ENCODE measurements at places on chromosomes 7 and 10. TPM values are rescaled to one million over a fixed set of nuclear protein-coding genes. Genes with fewer than 3 reads are reported as not detected.

DNA sequence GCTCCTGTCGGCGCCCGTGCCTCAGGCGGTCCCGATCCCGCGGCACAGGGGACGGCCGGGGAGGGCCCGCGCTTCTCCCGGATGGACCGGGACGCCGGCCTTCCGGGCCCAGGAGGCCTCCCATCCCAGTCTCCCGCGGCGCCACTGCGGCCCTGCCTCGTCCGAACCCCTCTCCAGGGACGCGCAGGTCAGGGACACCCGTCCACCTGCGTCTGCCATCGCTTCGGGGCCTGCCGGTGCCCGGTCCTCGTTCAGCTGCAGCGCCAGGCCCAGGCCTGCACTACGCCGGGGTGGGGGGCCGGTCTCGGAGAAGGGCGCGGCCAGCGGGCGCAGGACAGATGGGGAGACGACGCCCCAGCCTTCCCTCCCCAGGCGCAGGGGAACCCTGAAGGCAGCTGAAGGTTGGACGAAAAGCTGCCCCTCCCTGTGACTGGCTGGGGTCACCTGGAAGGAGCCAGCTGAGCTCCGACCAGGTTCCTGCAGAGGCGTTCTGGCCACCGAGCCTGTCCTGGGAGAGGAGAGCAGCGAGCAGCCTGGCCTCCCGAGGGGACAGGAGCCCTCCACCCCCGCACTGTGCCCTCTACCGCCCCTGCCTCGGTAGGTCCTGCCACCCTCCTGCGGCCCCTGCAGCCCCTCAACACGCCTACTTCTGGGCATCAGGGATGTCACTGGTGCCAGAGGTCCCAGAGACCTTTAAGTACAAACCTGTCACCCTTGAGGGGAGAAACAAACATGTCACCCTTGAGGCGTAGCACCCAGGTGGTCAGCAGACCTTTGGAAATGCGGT lies 84.3 kb downstream of the LANCL2 start:
- DNase-seq = no peak

Gene C10orf62
- total RNA-seq = not detected

DNA sequence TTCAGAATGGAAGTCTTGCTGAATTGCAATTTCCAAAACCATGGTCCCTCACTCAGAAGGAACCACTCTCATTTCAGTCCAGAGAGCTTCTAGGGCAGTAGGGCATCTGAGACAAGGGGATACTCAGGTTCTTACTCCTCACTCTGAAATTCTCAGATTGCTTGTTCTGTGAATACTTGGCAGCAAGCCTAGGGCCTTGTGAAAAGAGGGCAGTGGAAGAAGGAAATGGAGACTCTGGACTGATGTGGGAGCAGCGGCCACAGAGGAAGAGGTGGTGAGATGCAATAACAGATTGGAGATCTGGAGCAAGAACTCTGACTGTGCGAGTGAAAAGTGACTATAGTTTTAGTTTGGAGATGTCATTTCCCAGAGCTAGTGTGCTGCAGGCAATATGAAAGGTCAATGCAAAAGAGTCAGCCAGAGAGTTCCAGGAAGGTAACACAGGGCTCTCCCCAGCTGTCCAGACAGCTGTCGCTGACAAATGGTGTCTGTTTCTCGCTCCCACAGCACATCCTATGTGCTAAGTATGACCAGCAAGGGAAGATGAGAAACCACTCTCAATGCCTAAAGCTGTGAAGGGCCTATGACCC lies 291.6 kb upstream of the KIAA1217 start:
- DNase-seq = no peak

DNA sequence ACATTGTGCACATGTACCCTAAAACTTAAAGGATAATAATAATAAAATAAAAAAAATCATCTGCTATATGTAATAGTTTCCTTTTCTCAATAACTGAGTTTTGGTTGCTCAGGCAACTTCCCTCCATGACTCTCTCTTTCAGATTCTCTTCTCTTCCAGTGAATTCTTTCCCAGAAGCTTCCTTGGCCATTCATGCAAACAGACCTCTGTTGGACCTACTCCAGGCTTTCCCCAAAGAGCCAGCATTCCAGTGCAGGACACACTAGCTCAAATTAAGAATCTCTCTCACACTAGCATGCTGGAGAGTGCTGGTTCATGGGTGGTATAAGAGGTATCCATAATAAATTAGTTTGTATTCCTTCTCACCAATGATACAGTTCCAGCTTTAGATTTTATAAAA lies 31.0 kb upstream of the ZEB1 start:
- no peak for DNase-seq

GRCh38 chr10:59523851-59524250 lies 161.5 kb upstream of the FAM13C start:
- DNase-seq = no peak

DNA sequence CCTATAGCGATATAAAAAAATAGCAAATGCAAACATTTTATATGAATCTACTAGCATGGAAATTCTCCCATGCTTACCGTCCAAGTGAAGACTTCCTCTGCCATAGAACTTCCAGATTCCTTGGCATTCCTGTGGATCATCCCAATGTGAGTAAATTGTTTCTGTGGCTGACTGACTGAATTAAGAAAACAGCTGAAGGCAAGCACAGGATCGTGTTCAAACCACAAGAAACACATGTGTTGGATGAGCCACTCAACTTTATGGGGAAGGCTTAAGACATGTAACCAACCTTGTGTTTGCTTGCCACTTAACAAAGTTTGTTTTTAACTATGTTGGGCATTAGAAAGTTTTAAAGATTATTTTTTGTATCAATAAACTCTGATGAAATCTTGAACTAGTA lies 2.6 kb upstream of the MYPN start:
- DNase-seq = no peak

GRCh38 chr10:33715303-33715975 lies 381.0 kb upstream of the NRP1 start:
- DNase-seq = no peak

GRCh38 chr7:12540850-12541249 lies 29.7 kb upstream of the SCIN start:
- DNase-seq = no peak

Gene ANKRD61
- total RNA-seq = not detected

- no peak for DNase-seq
Observed at GRCh38 chr10:132532179-132532578, 5.4 kb upstream of the INPP5A start.

DNA sequence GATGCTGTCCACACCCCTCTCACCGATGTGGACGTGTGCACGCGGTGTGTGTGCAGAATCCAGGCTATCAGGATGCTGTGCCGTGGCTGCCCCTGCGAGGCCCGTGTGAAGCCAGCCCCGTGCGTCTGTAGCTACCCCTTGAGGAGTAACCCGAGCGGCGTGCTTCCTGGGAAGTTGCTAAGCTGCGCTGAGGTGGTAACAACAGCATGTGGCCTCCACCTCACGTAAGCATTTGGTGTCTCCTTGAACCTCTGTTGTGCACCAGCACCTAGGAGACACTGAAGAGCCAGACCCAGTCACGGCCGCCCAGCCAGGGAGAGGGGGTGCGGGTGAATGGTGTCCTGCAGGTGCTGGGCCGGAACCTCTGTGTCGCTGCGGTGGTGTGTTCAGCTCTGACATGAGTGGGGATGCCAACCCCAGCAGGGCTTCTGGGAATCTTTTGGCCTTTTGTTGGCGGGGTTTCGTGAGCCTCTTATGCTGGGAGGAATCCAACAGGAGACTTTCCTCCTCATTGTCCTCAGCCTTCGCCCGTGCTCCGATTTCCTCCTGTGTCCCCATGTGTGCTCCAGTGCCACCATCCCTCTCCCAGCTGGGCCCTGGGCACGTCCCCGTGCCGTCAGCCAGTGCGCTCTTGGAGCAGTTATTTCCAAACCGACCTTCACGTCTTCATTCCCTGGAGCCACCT lies 60.4 kb downstream of the DNAJB6 start:
- DNase-seq = no peak

Gene NME8
- total RNA-seq = not detected

Gene CPXM2
- total RNA-seq = not detected

DNA sequence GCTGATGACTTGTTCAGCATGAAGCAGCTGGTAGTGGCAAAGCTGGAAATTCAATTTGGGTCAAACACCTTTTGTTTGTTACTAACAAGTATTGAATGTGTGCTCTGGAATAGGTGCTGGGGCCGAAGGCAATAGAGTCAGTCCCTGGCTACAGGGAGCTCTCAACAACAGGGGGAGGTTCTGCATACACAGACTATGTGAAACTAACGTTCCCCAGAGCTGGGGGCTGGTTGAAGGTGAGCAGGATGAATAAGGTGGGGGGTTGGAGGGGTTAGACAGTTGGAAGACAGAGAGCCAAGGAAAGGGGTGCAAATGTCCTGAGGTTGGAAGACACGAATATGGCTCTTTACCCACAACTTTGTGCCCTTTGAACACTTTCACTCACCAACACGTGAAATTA lies 84.1 kb upstream of the PLPP4 start:
- DNase-seq = no peak

- DNase-seq = no peak
Observed at GRCh38 chr7:54838175-54838910, 79.3 kb upstream of the SEC61G start.

Gene IGF2BP3
- total RNA-seq = 0.31 TPM

Gene ABCB1
- 15.1 TPM for total RNA-seq

Gene NODAL
- not detected for total RNA-seq

DNA sequence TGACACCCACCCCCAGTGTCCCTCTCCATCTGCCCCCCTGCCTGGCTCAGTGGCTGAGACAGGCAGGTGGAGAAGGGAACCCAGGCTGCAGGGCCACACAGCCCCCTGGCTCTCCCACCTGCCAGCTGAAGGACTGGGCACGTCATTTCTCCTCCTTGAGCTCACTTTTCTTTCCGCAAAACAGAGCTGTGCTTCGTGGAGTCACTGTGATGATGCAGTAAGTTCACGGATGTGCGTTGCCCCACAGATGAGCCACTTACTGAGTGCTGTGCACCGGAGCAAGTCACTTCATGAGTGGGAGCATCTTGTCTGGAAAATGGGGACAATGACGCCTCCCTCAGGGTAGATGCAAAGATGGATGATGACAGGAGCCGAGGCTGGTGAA lies 2.7 kb downstream of the OPN4 start:
- no peak for DNase-seq

Gene NKX1-2
- not detected for total RNA-seq

- no peak for DNase-seq
Observed at GRCh38 chr7:120060875-120061274, 212.1 kb upstream of the KCND2 start.

Gene RBP4
- total RNA-seq = not detected

Data from natural killer cell treated with Interleukin-12 subunit alpha and Interleukin-12 subunit beta and Interleukin-15 and Interleukin-18, amount 100 ng/mL, for 72 hours (primary cell).